Sigmoid colon (tissue), 7 donors: ENCODE measurements at places on chromosomes 11 and 22.

- DNase-seq = no peak
These were observed 30.3 kb upstream of the ABCC8 start for GRCh38 chr11:17506942-17507341.

GRCh38 chr22:29332886-29333496 lies 17.5 kb upstream of the RASL10A start:
- no peak for DNase-seq

DNA sequence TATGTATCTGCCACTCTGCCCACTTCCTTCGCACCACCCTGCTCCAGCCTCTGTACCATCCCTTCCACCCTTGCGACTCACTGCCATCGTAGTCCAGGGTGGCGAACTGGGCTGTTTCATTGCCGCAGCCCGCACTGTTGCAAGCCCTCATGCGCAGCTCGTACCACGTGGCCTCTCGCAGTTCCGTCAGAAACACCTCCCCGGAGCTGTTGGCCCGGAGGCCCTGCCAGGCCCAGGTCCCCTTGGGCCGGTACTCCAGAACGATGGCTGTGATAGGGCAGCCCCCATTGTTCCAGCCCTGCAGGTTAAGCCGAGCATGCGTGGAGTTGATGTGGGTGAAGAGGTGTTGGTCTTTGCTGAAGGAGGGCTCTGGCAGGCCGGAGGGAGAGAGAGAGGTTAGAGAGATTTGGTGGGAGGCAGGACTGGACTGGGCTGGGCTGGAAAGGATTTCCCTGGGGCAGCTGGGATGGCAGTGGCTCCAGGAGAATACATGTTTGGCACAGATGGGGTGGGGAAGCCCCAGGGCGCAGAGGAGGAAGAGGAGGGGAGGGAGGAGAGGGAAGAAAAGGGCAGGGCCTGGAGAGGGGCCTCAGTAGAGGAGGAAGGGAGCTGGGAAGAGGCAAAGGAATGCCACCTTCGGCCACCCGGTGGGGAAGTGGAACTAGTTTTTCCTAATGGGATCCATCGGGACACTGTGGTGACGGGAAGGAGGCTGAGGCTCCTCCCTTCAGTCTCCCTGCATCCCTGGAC lies 109.6 kb downstream of the CEP164 start:
- no peak for DNase-seq

- no peak for DNase-seq
These were observed 25.0 kb upstream of the FZD4 start for GRCh38 chr11:86980086-86980796.

DNA sequence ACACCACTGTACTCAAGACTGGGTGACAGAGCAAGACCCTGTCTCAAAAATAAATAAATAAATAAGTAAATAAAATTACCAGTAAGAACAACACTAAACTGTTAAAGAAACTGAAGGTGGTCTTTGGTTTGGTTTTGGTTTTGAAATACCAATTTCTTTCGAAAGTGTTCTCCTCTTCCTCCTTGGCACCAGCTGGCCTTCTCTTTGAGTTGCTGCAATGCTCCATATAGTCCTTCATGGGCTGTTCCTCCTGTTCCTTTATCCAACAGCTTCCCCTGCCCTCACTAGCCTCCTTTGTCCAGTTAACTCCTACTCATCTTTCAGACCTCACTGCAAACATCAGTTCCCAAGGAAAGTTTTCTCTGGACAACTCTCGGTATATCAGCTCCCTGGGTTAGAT lies 5.0 kb upstream of the UVRAG start:
- DNase-seq = no peak

DNA sequence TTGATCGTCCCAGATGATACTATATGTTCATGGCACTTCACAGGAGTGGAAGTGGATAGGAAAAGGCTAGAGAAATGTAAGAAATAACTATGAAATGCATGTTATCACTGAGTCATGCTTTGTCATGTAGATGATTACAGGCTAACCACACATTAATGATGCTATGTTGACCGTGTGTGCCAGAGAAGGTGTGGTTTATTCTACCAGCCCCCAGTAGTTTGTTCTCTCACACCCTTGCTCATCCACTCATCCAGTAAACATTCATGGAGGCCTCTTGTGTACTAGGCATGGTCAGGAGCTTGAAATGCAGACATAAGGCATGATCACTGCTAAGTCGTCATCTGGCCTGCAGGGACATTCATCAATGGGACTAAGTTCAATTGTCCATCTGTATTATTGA lies 153.0 kb upstream of the PITPNB start:
- DNase-seq = no peak

DNA sequence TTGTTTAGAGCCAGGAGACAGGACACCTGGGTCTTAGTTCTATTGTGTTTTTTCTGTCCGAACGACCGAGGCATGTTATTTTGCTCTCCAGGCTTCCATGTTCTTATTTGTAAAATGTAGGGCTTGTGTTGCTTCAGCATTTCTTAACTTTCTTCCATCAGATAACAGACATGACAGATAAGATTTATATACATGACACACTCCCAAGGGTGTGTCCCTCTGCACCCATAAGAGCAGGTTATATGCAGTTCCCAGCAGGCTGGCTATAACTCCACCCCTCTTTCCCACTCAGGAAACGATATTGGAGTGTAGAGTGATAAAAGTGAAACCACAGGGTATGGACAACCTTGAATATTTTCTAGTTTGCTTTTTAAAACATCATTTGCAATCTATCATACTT lies 65.8 kb downstream of the APIP start:
- DNase-seq = no peak

DNA sequence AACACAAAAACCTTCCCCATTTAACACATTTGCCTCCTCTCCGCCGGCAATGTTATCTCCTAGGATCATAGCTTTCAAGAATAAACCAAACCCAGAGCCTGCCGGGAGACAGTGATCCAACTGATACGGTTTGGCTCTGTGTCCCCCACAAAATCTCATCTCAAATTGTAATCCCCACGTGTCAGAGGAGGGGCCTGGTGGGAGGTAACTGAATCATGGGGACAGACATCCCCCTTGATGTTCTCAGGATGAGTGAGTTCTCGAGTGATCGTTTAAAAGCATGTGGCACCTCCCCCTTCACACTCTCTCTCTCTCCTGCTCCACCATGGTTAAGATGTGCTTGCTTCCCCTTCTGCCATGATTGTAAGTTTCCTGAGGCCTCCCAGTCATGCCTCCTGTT lies 33.3 kb downstream of the RBFOX2 start:
- DNase-seq = no peak

GRCh38 chr11:119320776-119321524 lies 4.0 kb upstream of the MCAM start:
- peak; percentile 92 for DNase-seq

- no peak for DNase-seq
These were observed 50.4 kb downstream of the ATXN10 start for GRCh38 chr22:45722006-45722405.

DNA sequence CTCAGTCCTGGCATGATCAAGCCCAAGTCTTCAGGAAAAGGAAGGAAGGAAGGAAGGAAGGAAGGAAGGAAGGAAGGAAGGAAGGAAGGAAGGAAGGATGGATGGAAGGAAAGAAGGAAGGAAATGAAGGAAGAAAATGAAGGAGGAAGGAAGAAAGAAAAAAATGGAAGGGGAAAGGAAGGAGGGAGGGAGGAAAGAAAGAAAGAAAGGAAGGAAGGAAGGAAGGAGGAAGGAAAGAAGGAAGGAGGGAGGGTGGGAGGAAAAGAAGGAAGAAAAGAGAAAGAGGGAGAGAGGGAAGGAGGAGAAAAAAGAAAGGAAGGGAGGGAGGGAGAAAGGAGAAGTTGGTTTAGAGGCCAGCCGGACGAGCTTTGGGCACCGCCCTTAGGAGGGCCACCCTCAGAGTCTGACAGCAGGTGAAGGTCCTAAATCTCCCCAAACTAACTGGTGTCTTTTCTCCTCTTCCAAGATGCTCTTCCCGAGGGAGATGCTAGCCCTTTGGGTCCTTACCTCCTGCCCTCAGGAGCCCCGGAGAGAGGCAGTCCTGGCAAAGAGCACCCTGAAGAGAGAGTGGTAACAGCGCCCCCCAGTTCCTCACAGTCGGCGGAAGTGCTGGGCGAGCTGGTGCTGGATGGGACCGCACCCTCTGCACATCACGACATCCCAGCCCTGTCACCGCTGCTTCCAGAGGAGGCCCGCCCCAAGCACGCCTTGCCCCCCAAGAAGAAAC lies 122.8 kb downstream of the SEZ6L start:
- DNase-seq = no peak

DNA sequence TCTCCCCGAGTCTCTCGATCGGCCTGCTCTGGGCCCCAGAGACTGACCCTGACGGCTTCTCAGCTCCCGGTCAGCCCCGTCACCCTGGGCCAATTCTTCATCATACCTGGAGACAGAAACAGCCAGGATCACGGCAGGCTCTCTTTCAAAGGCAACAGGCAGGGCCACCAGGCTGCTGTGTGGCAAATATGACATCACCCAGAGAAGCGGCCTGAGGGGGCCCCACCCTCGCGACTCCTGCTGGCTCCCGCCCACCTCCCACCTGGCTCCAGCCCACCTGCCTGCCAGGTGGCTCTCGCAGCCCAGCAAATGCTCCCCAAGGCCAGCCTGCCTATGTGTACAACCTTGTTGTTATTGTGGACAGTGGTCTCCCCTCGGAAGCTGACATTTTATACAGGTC lies 24.9 kb upstream of the PACSIN2 start:
- DNase-seq = no peak

DNA sequence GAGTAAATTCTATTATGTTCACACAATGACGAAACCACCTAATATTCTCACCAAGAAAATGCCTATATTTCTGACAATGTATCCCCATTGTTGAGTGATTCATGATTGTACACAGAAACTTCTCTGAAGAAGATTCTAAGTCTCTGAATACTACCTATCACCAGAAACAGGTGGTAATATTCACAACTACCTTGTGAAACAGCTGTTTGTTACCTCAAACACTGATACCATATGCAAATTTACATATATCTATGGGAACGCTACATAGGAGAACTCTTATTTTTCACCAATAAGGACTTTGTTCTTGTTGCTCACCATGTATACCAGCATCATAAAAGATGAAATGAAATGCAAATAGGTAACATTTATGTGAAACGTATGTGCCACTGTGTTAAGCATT lies 59.3 kb downstream of the PDGFD start:
- DNase-seq = no peak

DNA sequence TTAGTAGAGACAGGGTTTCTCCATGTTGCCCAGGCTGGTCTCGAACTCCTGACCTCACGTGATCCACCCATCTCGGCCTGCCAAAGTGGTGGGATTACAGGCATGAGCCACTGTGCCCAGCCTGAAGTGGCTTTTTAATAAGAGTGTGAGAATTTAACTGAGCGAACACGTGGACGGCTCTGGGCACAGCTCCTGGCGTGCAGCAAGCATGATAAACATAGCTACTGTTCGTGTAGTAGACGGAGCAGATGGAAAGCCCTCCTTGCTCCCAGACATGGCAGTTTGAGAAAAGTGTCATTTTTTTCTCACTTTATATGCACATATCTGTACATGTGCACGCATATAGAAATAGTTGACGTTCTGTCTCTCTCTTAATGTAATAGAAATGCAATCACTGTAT lies 7.0 kb downstream of the EMID1 start:
- DNase-seq = no peak
